Femur (tissue), 1 donor: ENCODE measurements at places on chromosomes 2 and 18.

DNA sequence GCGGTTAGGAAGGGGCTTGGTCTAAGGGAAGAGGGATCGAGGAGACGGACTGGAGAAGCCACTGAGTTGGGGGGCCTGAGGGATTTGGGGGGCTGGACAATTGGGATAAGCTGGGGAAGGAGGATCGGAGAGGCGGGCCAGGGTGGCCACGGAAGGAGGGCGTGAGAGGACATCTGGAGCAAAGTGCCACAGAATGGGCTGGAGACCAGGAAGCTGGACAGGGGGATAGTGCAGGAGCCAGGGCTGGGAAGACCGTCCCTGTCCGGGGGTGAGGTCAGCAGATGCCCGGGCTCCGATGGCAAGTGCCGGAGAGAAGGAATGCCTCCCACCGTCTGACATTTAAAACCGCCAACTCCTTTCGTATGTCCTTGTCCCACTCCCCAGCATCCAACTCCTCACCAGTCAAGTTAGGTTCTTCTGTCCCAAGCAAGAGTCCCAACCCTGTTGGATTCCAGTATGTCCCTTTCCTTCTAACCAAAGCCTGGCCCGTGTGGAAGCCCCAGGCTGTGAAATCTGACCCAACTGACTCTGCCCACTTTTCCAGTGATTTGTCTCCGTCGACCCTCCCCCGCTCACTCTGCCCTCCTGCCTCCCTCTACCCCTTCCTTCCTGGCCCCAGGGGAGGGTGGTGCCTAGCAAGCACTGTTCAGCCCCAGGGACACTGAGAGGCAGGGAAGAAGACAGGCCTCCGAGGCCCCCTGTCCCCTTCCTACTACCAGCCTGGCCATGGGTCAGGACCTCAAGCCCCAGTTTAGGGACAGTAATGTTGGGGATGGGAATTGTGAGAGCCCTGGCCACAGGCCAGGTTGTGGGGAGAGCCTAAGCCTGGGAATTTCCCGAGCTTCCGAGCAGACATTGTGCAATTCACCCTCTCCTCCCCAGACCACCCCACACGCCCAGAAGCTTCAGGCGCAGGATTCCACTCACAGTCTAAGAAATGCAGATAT, 31.5 kb upstream of the TMBIM1 start:
- peak; percentile 69 for DNase-seq

DNA sequence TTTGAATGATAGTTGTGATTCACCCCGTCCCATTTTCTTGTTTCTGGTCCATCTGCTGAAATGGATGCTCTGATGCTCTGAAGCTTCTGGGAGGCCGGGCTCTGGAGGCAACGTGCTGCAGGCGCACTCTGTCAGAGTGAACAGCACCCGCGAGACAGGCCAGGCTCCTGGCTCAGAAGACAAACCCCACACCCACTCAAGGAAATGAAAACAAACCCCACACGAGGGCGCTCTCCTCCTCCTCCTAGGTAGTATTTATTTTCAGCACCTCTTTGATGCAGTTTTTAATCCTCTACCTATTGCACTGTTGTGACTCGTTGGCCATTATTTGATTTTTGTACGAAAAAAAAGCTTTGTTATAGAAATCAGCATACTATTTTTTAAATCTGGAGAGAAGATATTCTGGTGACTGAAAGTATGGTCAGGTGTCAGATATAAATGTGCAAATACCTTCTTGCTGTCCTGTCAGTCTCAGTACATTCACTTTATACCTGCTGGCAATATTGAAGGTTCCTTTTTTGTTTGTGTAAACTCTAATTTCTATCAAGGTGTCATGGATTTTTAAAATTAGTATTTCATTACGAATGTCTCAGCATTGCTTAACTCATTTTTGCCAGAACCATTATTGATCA, 10.3 kb upstream of the CHST10 start:
- no peak for DNase-seq

GRCh38 chr2:237563816-237564215, 2.6 kb upstream of the PRLH start:
- DNase-seq: peak; percentile 47

DNA sequence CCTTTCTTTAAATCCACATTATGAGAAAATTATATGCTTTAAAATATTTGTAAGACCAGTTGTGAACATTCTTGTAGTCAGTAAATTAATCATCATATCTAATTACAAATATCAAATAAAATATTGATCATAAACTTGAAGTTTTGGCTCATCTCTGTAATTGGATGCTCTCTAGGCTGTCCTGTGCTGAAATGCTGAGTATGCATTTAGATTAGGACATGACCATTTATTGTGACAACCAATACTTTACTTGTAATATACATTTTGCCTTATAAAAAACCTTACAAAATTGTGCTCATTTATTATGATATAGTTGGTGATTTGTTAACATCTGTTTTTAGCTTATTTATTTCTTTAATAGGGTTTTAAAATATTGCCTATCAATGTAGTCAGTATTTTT, 116.1 kb upstream of the DOCK10 start:
- no peak for DNase-seq

- no peak for DNase-seq
Observed at GRCh38 chr2:4073026-4073569, 369.7 kb downstream of the DCDC2C start.

GRCh38 chr2:109542384-109542783, 71.4 kb downstream of the SEPTIN10 start:
- DNase-seq: no peak

DNA sequence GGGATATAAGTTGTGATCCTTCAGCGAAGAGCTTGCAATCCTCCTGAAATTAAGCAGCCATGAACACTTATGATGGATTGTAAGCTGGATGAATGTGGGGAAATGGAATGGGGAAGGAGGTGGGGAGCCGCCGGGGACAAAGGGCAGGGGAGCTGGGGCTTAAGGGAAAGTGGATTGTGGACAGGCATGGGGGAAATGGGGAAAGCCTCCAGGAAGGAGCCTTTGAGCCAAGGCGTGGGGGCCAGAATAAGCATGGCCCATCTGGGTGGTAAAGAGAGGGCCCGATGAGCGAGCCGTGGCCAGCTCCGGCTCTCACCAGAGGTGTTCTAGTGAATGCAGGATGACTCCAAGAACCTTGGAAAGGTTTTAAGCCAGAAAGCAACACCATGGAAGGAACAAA, 124.0 kb downstream of the SMAD7 start:
- peak; percentile 14 for DNase-seq

DNA sequence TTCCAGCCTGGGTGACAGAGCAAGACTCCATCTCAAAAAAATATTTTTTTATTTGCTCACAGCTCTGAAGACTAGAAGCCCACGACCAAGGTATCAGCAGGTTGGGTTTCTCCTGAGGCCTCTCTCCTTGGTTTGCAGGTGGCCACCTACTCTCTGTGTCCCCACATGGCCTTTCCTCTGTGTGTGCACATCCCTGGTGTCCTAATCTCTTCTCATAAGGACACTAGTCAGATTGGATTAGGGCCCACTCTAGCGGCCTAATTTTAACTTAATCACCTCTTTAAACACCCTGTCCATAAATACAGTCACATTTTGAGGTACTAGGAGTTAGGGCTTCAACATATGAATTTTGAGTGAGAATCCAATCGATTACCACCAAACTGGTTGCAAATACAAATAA, 2.0 kb upstream of the RAB3GAP1 start:
- no peak for DNase-seq

- no peak for DNase-seq
Observed at GRCh38 chr18:62755946-62756345, 40.6 kb downstream of the PHLPP1 start.

DNA sequence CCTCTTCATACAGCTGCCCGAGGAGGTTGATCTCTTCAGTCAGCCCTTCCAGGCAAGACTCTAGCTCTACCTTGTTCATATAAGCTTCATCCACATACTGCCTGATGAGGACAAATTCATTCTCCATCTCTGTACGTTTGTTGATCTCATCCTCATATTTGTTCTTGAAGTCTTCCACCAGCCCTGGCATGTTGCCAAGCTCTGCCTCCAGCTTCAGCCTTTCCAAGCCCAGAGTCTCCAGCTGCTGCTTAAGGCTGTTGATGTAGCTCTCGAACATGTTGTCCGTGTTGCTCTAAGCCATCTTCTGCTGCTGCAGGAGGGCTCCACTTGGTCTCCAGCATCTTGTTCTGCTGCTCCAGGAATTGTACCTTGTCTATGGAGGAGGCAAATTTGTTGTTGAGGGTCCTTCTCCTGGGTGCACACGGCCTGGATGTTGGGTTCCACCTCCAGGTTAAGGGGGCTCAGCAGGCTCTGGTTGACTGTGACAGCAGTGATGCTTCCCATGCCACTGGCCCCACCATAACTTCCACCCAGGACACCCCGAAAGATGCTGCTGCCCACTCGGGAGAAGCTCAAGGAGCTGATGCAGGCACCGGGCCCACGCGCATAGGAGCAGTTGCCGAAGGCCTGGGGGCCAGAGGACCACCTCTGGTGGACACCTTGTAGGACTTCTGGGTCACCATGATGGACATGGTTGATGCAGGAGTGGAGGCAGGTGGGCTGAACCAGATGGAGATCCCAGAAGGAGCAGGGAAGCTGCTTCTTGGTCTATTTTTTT, 30.3 kb downstream of the ICA1L start:
- peak; percentile 24 for DNase-seq

DNA sequence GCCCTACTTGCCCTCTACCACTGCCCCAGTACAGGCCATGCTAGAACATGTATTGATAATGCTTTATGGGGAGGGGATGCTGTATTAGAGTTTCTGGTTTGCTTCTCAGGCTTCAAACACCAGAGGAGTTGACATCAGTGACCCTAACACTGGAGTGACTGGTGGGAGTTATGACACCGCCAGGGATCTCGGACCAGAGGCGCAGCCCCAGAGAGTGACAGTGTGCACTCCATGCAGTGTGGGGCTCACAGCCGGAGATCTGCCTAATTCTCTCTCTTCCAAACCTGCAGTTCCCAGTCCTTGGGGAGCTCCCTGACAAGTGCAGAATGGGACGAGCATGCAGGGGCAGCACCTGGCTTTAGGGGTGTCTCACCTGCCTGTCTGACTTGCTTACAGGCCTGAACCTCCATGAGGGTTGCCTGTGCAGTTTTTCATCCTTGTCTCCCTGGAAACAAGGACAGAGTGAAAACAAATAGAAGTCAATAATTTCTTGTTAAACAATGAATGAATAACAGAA, 244.9 kb upstream of the MYT1L start:
- DNase-seq: no peak

DNA sequence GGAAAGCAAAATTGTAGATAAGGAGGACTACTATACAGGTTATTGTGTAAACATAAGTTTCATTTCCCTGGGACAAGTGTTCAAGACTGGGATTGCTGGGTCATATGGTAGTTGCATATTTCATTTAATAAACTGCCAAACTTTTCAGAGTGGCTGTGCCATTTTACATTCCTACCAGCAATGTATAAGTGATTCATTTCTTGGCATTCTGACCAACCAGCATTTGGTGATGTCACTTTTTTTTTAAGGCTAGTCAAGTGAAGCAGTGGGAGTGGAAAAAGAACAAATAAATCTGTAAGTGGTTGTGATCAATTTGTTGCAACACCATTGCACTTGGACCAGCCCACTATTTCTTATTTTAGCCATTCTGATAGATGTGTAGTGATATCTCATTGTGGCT, 5.2 kb upstream of the CHCHD5 start:
- DNase-seq: no peak

DNA sequence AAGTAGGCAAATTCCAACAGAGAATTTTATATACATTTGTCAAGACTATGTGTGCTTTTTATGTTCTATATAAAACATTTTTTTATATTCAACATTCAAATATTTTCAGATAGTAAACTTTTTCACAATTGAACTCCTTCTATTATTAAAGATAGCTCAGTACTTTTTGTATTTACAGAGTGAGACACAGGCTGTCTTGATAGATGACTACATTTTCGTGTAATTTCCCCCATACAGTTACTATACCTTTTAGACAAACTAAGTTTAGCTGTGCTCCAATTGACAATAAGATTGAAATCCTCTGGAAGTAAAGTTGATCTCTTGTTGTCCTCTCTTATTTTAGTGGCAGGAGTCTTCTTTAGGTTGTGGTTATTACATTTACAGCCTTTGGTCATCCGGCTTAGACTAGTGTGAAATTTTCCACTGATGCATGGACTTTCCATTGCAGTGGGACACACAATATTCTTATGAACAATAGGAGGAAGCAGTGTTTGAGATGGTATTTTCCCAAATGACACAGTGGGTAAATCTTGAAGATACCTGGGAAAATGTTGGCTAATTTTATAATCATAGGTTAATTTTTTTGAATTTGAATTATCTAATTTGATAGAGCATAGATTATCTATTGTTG, 21.0 kb downstream of the ZSWIM2 start:
- DNase-seq: no peak

DNA sequence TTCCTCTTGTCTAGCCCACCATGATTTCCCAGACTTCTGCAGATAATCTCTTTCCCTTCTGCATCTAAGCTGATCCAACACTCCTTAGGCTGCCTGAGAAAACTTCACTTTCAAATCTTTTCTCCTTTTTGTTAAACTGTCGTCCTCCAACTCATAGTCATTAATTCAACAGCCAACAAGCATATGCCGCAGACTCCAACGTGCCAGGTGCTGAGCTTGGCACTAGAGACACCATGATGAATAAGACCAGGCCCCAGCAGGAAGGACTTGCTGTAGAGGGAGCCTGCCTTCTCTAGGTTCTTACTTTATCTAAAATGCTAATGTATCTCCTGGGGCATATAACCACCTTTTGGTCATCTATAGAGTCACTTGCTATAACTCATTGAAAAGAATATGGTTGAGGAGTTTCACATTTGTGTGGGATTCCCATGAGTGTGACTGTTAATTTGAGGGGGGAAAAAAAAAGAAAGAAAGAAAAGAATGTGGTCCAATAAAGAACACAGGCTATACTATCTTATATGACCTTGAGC, 51.0 kb downstream of the ANKRD44 start:
- DNase-seq: no peak

GRCh38 chr2:118013221-118013723, 598 bp downstream of the CCDC93 start:
- peak; percentile 42 for DNase-seq

DNA sequence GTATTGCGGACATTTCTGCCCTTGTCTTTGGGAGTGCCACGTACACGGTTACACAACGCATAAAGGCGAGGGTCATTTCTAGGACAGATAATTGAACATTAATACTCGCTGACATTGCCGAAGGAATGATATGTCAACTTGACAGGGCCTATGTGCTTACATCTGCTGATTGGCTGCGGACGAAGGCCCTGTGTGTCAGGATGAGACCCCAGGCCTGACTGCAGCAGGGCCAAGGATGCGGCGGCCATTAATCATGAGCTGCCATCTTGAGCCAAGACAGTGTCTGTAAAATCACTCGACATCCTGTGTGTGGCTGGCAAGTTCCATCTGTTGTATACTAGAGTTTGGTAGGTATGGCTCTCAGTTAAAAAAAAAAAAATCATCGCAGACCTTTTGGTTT, 96.6 kb downstream of the MEIS1 start:
- DNase-seq: no peak

GRCh38 chr2:122136056-122136455, 380.6 kb downstream of the TSN start:
- DNase-seq: no peak

DNA sequence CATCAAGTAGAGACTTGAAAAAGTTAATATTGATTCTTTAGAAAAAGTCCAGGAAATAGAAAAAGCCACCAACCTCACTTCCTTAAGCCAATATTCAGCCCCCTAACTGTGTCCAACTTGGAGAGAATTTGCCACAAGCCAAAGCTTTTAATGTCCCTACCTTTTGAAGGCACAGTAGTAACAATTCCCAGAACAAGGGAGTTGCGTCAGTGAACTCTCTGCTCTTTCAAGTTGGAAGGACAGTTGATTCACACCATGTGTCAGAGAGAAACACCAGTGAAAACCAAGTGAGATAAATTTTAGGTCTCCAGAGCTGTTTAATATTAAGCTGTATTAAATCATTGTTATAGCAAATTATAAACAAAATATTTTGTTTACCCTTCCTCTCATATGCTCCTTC, 66.1 kb downstream of the EXOC6B start:
- DNase-seq: no peak

GRCh38 chr18:62957885-62958472, 242.6 kb downstream of the PHLPP1 start:
- no peak for DNase-seq
